ENCODE measurements at places on chromosomes 16 and 17.

GRCh38 chr17:61416211-61416539, 16.5 kb downstream of the TBX2 start:
- no peak for DNase-seq

GRCh38 chr17:81493198-81494038, 19.2 kb downstream of the ACTG1 start:
- no peak for DNase-seq

DNA sequence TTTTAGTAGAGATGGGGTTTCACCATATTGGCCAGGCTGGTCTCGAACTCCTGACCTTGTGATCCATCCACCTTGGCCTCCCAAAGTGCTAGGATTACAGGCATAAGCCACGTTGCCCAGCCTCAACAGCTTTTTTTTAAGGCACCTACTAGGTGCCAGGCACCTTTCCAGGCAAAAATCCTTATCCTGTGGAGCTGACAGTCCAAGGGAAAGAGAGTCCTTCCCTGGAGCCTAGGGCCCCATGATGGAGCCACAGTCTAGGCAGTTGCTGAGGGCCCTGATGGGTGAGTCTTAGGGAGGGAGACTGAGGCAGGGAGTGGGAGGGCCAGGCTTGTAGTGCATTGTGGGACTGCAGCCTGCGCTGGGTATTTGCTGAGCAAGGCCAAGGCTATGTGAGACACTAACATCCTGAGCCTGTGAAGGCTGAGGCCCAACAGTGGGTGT, 79.6 kb upstream of the TOB1 start:
- no peak for DNase-seq

- DNase-seq, result no peak
These were observed 34.4 kb downstream of the SLC7A5 start for GRCh38 chr16:87834668-87835473.

DNA sequence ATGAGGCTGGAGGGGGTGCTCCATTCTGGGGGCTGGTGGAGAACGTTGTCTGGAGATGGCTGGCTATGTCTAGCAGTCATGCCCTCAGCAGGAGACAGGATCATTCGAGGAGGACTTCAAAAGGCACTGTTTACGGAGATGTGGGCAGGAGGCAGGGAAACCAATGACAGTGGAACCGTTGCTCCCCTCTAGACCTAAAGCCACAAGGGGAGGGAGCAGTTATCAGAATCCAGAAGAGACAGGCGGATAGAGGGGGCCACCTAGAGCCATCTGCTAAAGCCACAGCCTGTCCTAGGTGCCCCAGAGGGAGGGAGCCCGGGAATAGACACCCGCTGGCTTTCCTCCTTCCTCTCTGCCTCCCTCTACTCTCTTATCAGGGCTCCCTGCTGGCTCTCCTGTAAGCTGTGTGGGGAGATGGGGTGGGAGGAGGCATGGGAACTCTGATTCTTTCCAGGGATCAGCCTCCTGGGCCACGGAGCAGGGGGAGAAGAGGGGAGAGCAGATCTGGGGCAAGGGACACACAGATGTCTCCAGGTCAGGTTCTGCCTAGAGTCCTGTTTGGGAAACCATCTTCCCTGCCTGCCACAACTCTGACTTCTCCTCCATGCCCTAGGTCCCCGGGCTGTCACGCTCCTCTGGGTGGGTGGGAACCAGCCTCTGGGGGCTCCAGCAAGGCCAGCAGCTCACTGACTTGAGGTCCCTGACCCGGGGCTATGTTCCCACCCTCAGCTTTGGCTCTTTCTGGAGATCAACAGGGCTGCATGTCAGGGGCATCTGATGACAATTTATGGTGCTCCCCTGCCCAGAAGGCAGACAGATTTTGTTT, 42.3 kb downstream of the IRX3 start:
- no peak for DNase-seq

DNA sequence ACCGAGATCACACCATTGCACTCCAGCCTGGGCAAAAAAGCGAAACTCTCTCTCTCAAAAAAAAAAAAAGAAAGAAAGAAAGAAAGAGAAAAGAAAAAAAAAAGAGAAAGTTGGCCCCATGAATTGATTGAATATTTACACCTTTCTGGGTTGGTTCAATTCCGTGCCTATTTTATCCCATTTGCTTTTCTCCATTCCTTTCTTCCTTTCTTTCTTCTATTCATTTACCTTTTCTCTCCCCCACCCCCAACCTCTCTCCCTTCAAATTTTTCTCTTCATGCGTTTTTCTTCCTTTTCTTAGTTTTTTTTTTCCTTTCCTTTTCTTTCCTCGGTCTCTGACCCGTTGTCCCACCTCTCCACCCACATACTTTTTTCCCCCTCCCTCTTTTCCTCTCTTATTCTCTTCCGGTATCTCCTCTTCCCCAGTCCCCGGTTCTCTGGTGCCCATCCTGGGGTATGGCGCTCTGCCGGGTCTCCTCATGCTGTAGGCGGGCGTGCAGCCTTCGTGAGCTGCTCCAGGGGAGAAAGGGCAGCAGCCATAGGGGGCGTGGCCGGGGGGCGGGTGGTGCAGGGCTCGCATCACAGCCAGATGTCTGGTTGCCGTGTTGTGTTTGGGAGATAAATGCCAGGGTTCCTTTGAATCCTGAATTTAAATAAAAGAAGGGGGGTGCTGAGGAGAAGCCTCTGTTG, 5.3 kb upstream of the COL1A1 start:
- DNase-seq, result peak; percentile 13

GRCh38 chr17:57480438-57481196, 224.3 kb downstream of the MSI2 start:
- DNase-seq, result no peak

DNA sequence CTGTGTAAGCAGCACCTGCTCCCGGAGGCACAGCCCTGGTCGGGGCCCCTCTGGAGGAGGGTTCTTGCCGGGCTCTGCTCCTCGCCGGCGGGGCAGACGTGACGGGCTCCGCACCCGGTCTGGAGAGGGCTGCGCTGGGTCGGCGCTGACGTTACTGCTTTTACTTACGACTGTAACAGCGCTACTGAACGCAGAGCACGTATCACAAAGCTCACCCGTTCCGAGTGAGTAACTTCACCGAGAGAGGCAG, 1.3 kb upstream of the RAB40C start:
- peak; percentile 46 for DNase-seq

- DNase-seq, result no peak
These were observed 13.1 kb downstream of the MKS1 start for GRCh38 chr17:58205936-58206335.

DNA sequence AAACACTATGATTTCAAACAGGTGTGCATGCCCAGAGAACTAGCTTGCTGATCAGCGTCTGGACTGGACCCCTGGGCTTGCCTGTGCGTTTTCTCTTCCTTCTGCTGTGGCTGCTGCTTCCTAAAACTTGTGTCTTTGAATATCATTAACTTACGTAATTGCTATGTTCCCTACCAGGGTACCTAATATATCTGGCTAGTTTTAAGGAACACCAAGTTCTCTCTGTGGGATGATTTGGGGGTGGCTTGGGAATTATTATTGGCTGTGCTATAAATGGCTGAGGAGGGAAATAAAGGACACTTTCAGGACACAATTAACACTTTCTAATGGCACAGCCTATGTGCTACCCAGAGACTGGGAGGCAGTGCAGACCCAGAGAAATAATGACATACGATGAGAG, 606.0 kb upstream of the RBFOX1 start:
- no peak for DNase-seq

DNA sequence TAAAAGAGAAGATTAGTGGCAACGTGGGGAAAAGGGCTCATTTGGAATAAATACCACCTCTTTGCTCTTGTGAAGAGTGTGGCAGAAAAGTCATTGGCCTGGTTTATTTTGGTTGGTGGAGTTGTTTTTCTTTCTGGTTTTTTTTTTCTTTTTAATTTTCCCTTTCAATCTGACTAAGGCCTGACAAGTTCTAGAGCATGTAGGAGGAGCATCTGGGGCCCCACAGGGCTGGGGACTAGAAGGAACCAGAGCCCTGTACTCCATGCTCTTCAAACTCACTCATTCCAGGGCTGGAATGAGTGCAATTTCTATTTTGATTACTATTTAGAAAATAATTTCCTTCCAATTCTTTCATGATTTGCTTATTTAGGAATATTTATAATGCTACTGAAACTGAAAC, 13.3 kb downstream of the IRX5 start:
- no peak for DNase-seq

DNA sequence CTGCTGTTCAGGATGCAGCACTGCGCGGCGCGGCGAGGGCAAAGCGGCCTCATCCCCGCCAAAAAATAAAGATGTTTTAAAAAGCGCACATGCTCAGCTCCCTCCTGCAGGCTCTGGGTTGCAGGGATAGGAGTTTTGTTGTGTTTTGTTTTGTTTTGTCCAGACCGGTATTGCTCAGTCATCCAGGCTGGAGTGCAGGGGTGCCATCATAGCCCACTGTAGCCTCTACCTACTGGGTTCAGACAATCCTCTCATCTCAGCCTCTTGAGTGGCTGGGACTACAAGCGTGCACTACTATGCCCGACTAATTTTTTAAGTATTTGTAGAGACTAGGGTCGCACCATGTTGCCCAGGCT, 636 bp downstream of the WWOX start:
- no peak for DNase-seq

GRCh38 chr17:44935116-44935515, 12.5 kb downstream of the KIF18B start:
- DNase-seq, result no peak

DNA sequence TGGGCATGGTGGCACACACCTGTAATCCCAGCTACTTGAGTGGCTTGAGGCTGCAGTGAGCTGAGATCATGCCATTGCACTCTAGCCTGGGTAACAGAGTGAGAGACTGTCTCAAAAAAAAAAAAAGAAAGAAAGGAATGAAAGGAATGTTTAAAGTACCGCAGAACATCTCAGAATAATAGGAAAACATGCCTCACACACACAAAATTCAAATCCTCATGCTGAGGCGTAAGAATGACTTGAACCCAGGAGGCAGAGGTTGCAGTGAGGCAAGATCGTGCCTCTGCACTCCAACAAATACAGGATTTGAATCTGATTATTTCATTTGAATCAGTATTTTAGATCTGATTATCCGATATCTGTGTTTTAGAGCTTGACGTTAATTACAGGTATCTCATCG, 21.3 kb upstream of the GAA start:
- no peak for DNase-seq

GRCh38 chr17:2986925-2987324, 76.5 kb downstream of the OR1D5 start:
- DNase-seq, result no peak

DNA sequence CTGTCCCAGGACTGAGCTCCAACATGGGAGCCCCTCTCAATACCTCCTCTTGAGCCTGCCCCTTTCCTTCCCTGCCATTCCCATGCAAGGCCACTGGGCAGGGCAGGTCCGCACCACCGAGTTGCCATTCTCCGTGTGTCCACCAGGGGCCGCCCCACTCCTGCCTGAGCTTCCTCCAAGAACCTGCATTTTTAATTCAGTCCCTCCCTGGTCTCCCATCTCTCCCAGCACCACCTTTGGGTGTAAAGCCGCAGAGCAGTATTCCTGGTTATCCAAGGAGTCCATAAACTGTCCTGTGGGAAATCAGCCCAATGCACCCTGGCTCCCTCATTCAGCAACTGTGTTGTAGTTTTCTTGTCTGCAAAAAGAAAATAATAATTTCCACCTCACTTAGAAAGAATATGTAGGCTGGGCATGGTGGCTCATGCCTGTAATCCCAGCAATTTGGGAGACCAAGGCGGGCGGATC, 15.9 kb upstream of the ANKRD40CL start:
- peak; percentile 74 for DNase-seq

GRCh38 chr17:50790618-50791017, 23.3 kb upstream of the ANKRD40CL start:
- DNase-seq, result no peak

GRCh38 chr16:24729951-24730815, 732 bp downstream of the TNRC6A start:
- DNase-seq, result no peak

DNA sequence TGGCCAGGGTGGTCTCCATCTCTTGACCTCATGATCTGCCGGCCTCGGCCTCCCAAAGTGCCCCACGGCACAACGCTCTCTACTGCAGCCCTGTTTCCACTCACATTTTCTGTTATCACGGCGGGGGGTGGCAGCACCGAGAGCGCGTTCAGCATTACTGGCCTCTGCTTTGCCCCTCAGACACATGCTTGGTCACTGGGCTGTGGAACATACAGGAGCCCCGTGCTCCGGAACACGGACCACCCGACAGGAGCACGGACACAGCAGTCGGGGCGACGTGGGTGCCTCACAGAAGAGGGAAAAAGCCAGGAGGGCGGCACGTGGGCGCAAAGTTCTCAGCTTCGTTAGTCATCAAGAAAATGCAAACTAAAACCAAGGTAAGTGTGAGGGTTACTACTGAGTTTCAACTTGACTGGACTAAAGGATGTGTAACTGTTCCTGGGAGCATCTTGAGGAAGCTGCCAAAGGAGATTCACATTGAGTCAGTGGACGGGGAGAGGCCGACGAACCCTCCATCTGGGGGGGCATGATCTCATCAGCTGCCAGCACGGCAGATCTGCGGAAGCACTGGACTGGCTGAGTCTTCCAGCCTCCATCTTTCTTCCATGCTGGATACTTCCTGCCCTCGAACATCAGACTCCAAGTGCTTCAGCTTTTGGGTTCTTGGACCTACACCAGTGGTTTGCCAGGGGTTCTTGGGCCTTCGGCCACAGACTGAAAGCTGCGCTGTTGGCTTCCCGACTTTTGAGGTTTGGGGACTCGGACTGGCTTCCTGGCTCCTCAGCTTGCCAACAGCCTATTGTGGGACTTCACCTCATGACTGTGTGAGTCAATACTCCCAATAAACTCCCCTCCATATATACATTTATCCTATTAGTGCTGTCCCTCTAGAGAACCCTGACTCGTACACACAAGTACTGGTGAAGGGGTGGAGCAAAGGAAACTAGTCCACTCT, 106.8 kb downstream of the ZNF778 start:
- DNase-seq, result peak; percentile 65

DNA sequence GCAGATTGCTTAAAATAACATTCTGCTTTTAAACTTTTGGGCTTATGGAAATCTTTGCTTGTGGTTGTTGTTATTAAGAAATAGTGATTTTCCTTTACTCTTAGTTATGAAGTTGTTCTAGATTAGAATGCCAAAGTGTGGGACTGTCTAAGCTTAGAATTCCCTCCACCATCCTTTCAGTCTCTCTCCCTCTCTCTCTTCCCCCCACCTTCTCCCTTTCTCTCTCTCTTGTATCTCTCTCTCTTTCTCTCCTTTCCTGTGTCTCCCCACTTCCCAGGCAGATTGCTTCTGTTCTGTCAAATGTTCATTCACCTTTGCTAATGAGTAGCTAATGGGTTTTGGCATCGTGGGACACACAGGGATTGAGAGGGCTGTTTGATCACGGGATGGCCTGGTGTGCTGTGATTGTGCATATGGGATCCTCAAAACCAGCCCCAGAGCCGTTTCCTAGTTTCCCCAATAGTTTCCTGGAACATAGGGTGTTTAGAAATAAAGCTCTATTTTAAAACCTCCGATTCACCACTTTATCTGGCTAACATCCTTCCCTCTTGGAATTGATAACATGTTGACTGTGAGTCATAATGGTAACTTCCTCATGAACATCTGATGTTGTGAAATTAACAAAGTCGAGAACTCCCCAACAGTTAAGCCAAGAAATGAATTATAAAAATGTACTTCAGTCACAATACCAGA, 502.6 kb downstream of the TMEM114 start:
- DNase-seq, result no peak

All from stimulated activated CD8-positive, alpha-beta memory T cell treated with anti-CD3 and anti-CD28 coated beads, Interleukin-2, amount 100 ng/mL, for 48 hours (primary cell).